ENCODE measurements at places on chromosomes 4 and X. TPM values are rescaled to one million over a fixed set of nuclear protein-coding genes. Genes with fewer than 3 reads are reported as not detected.

GRCh38 chr4:90240333-90240732 is 113.1 kb downstream of the CCSER1 start:
- no peak for DNase-seq

DNA sequence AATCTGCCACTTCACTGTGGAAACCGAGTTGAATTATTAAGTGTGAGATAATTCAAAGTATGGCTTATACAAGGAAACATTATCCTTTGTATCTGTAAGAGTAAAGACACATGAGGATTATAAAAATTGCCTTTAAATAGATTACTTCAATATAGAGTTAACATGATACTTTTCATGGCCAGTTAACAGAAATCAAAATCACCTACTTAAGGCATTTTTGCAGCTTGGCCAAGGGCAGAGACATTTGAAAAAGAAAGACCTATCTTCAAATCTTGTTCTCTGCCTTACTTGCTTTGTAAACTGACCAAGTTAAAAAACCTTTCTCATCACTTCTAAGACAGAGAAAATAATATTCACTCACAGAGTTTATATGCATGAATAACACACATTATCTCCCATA is 44.9 kb upstream of the GUCY1B1 start:
- no peak for DNase-seq

GRCh38 chr4:40769266-40769665 is 19.5 kb downstream of the NSUN7 start:
- no peak for DNase-seq

- DNase-seq: no peak
Measured at GRCh38 chr4:155604718-155605626, 61.7 kb upstream of the GUCY1A1 start.

- DNase-seq: no peak
Measured at GRCh38 chr4:185717377-185717741, 94.6 kb downstream of the SORBS2 start.

DNA sequence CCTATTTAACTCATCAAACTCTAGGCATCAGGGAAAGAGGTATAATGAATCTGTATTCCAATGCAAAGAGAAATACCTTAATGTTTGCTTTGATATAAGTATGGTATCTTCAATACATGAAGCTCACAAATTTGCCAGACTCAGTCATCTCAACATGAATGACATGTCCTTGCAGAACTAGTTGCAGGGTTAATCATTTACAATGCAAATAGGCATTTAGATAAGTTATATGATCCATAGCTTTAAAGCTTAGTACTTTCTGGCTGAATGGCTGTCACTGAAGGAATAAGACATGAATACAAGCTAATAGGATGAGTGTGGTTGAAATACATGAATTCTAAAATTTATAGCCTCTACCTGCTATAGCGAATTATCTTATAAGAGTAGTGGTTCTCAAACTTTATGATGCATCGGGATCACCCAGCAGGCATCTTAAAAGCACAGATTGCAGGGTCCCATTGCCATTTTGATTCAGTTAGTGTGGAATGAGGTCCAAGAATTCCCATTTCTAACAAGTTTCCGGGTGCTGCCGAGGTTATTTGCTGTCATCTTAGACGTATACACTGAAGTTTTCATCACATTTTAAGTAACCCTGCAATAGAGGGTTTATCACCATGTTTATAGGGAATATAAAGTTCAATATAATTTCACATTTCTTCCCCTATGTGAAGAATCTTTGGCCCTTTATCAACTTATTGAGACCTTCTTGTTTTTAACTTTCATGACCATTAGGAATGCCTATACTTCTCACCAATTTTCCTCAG is 439.2 kb downstream of the ARHGAP24 start:
- no peak for DNase-seq

- DNase-seq: no peak
Measured at GRCh38 chr4:4761128-4761982, 98.1 kb upstream of the MSX1 start.

DNA sequence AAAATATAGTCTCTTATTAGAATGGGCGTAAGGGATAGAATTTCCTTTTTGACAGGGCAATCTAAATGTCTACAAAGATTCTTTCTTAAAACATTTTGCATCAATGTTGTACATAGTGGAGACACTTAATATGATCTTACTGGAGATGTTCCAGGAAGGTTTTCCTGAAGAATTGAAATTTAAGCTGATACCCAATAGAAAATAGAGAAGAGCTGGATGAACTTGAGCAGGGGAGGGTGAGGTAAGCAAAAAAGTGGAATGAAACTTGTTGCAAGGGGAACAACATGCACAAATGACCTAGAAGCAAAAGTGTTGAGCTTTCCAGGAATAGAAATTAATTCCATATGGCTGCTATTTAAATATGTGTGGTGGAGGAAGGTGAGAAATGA is 19.7 kb downstream of the SLAIN2 start:
- DNase-seq: no peak

GRCh38 chr4:40238008-40238699 is 41.3 kb downstream of the RHOH start:
- no peak for DNase-seq

- no peak for DNase-seq
Measured at GRCh38 chr4:4521136-4521535, 20.7 kb downstream of the STX18 start.

DNA sequence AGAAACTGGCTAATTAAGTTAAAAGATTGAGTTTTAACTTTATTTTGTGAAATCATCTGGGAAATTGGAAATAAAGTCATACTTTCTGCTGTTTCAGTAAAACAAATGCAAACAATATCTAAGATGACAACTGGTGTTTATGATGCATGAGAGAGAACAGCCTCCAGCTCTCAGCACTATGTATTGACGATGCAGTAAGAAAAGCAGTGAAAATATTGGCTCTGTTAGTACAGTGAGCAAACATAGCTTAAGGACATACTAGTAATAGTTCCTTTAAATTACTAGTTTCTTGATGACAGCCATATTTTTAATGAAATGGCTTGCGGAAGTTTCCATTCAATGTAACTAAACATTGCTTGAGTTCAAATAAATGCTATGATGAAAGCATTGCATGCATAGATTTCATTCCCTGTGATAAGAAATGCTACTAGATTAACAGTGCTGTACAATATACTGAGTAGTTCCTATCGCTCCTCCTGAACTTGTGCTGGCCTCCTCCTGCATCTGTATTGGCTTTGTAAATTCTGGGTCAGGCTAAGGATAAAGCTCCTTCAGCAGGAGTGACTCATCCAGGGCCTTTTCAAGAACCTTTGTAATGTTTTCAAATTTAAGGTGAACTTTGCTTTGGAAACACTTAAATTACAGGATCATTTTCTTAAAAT is 11.6 kb downstream of the ARHGAP24 start:
- DNase-seq: no peak

DNA sequence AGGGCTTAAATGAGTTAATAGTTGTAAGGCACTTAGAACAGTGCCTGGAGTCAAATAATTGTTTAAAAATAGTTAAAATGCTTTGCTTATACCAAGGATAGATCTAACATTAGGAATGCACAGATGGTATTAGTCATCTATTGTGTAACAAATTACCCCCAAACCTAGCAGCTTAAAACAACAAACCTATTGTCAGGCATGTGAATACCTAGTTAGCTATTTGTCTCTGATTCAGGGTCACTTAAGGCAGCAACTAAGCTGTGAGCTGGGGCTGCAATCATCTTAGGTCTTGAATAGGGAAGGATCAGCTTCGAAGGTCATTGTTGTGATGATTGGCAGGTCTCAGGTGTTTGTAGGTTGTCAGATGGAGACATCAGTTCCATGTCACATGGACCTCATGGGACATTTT is 42.4 kb upstream of the AGA start:
- DNase-seq: no peak

DNA sequence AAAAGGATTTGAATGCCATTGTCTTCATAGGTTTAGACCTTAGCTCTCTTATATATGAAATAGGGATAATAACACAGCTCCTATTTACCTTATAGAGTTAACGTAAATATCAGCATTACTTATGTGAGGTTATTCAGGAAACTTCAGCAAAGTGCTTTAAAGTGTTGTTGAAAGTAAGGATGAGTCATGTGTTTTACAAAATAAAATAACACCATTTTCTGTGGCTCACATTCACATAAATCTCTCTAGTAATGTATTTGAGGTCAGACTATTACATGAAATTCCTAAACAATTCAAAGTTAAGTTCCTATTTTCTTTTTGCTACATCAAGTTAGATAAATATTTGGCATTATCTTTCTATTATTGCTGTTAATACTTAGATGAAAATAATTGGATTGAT is 2.9 kb downstream of the GNRHR start:
- no peak for DNase-seq

GRCh38 chr4:4260185-4260751 is 12.2 kb upstream of the TMEM128 start:
- no peak for DNase-seq

Gene ZDHHC15
- total RNA-seq: not detected

Gene WAS
- total RNA-seq: 3.5 TPM

Gene KLHL13
- total RNA-seq: 9.9 TPM

Gene CSAG2
- total RNA-seq: not detected

Gene TMSB15A
- total RNA-seq: not detected

All from Peyer's patch (tissue), 4 donors.